NCI-H524 treated with DMSO at 0.1 percent for 48 hours (cell line): ENCODE measurements at places on chromosomes 13 and 19.

DNA sequence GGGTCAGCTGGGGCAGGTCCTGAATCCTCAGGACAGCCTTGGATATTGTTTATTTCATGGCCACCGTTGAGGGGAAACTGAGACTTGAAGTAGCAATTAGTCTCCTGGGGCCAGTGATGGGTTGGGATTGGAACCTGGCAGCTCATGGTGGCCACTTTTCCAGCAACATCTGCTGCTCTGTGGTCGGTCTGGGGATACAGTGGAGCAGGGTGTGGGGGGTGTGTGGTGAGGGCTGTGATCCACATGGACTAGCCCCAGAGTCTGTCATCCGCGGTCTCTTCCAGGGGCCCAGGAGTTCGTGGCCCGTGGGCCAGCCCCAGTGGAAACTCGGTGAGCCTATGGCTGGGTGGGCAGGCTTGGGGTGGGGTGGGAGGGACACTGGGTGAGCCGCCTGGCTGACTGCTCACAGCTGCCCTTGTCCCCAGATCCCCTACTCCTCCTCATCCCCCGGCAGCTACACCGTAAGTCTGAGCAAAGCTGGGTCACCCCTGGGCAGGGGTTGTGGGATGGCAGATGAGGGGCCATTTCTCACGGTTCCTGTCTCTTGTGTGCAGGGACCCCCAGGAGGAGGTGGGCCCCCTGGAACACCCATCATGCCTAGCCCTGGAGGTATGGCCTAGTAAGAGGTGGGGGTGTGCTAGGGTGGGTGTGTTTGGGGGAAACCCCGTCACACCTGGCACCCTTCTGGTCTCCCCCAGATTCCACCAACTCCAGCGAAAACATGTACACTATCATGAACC is 5.5 kb downstream of the ISYNA1 start:
- DNase-seq = no peak

- DNase-seq = no peak
Measured at GRCh38 chr19:20078581-20079031, 806 bp downstream of the ZNF90 start.

DNA sequence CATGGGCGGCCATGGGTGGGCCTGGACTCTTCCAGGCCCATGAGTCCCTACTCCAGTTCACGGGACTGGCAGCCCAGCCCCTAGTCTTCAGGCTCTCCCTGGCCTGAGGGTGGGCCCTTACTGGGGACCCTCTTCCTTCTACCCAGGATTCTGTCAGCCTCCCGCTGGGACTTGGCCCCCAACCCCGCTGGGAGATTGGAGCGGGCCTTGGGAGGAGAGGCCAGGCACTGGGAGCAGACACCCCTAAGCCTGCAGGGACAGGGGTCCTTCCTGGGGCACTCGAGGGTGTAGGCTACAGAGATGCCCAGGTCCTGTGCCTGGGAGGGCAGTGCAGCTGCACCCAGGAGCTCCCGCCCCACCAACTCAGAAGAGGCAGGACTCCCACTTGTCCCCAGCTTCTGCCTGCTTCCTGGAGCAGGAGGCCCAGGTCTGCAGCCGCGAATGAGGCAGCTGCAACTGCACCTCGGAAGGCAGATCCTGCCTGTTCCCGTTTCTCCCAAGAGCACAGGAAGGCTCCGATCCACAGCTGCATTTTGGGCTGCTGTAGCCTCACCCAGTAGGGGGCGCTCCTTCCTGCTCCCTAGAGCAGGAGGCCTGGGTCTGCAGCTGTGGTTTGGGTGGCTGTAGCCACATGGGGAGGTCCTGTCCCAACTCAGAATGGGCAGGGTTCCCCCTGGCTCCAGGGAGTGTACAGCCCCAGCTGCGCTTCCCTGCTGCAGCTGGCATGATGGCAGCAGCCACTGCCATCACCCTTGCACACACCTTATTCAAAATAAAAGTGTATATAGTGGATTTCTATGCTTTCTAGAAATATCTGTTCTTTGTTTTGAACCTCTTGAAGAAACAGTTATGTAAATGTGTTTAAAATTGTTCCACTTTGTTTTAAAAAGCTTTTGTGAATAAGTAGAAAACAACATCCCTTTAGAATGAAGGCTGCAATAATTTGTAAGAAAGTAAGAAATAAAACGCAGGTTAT is 46.8 kb downstream of the TEX26 start:
- no peak for DNase-seq

GRCh38 chr13:46405457-46405856 is 18.4 kb upstream of the RUBCNL start:
- DNase-seq = peak; percentile 39

GRCh38 chr19:1616396-1616795 is 11.1 kb upstream of the UQCR11 start:
- DNase-seq = no peak

GRCh38 chr13:27080018-27080948 is 91.3 kb downstream of the USP12 start:
- DNase-seq = no peak

- DNase-seq = no peak
Measured at GRCh38 chr19:48473161-48473966, 4.2 kb downstream of the CYTH2 start.

GRCh38 chr13:44397766-44398223 is 24.2 kb downstream of the SERP2 start:
- DNase-seq = no peak
